ENCODE measurements at places on chromosomes 12 and 14.

DNA sequence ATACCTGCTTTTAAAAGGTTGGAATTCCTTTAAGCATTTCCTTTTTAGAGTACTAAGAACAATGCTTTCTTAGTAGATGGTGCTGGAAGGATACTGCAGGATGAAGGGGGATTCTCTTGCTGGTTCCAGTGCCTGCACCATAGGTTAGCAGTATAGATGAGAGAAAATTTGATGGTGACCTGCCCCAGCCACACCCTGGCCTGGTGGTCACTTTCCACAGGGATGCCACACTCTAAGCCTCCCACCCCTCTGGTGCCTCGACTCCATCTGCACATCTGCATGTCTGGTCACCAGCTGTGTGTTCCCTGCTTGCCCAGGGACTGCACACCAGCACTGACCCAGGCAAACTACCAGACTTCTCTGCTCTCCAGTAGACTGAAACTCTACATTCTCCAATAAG lies 19.1 kb downstream of the SLC2A3 start:
- H3K4me1 ChIP-seq: no peaks in the 10 kb centered on the region
- no peaks in the 10 kb centered on the region for H3K27me3 ChIP-seq
- no peak overlapping the region for H3K27ac ChIP-seq
- DNase-seq: no peak

DNA sequence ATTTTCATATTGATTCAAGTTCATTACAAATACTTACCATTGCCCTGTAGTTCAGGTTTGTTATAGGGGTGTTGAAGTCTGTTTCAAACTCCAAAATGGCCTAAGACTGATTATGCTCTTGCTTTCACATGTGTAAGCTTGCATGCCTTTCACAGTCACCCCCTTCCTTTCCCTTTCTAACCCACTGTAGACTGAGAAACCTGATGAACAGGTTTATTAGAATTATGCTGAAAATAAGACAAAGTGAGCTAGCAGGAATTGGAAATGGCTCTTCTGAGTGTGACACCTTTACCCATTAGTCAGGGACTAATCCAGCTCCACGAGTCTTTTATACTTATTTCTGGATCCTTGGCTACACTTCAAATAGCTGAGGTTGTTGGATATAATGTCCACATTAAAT lies 38.9 kb downstream of the FBXO33 start:
- peaks cover 11% of the 10 kb centered on the region for H3K36me3 ChIP-seq
- no peak overlapping the region for H3K4me3 ChIP-seq
- DNase-seq: no peak
- H3K27me3 ChIP-seq: no peaks in the 10 kb centered on the region
- H3K27ac ChIP-seq: no peak overlapping the region

DNA sequence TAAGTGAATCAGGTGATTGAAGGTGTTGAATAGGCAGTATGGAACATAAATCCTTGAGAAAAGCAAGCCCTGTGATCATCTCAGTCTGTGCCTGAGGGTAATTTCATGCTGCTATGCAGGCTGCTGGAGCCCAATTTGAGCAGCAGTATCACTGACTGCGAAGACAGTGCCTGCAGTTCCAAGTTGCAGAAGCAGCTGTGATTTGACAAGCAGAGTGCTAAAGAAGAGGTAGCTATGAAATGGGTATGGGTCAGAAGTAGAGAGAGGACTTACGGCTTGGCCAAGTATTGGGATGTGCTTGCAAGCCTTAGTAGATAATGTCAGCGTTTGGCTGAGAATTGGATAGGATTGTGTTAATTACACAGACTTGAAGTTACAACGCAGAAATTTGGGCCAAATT lies 22.5 kb downstream of the PIK3C2G start:
- H3K36me3 ChIP-seq: no peaks in the 10 kb centered on the region
- DNase-seq: no peak
- no peaks in the 10 kb centered on the region for H3K27me3 ChIP-seq
- H3K27ac ChIP-seq: no peak overlapping the region

- no peaks in the 10 kb centered on the region for H3K4me1 ChIP-seq
- no peak overlapping the region for H3K27ac ChIP-seq
- H3K36me3 ChIP-seq: no peaks in the 10 kb centered on the region
- no peak for DNase-seq
- no peak overlapping the region for H3K4me3 ChIP-seq
Measured at GRCh38 chr12:13986031-13986430, 4.6 kb upstream of the GRIN2B start.

GRCh38 chr12:31531893-31532292 lies 59.0 kb downstream of the DENND5B start:
- no peaks in the 10 kb centered on the region for H3K27me3 ChIP-seq
- H3K4me1 ChIP-seq: no peaks in the 10 kb centered on the region
- no peak overlapping the region for H3K27ac ChIP-seq
- H3K36me3 ChIP-seq: no peaks in the 10 kb centered on the region
- H3K4me3 ChIP-seq: no peak overlapping the region
- DNase-seq: no peak

DNA sequence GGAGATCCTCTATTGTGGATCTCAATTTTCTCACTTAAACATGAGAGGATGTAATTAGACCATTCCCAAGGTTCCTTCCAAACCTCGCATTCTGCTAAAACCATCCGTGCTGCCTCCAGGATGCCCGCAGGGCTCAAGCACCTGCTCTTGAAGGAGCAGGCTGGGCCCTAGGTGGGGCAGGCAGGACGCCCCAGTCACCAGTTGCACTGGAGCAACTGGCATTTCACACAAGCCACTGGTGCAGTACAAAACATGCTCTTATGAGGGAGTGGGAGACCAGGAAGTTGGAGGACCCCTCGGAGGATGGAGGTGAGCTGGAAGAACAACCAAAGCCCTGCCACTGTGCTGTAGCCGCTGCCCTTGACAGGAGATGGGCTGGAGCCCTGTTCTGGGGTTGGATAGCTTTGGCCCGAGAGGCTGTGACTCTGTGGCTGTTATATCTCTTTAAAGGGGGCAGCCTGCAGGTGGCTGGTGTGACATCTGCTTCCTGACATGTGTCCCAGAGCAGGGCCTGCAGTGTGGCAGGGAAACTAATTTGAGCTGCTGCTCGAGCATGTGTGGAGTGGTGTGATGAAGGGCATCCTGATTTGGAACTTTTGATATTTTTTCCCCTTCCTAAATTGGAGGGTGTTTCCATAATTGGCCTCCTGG lies 122.2 kb downstream of the CRACR2A start:
- no peak overlapping the region for H3K4me3 ChIP-seq
- H3K27ac ChIP-seq: no peak overlapping the region
- no peaks in the 10 kb centered on the region for H3K4me1 ChIP-seq
- DNase-seq: no peak
- no peaks in the 10 kb centered on the region for H3K27me3 ChIP-seq

- H3K27ac ChIP-seq: peak overlapping the region; percentile 63
- no peaks in the 10 kb centered on the region for H3K36me3 ChIP-seq
- DNase-seq: peak; percentile 68
- peaks cover 33% of the 10 kb centered on the region for H3K4me1 ChIP-seq
Measured at GRCh38 chr12:90235642-90236041, 527.0 kb upstream of the ATP2B1 start.

DNA sequence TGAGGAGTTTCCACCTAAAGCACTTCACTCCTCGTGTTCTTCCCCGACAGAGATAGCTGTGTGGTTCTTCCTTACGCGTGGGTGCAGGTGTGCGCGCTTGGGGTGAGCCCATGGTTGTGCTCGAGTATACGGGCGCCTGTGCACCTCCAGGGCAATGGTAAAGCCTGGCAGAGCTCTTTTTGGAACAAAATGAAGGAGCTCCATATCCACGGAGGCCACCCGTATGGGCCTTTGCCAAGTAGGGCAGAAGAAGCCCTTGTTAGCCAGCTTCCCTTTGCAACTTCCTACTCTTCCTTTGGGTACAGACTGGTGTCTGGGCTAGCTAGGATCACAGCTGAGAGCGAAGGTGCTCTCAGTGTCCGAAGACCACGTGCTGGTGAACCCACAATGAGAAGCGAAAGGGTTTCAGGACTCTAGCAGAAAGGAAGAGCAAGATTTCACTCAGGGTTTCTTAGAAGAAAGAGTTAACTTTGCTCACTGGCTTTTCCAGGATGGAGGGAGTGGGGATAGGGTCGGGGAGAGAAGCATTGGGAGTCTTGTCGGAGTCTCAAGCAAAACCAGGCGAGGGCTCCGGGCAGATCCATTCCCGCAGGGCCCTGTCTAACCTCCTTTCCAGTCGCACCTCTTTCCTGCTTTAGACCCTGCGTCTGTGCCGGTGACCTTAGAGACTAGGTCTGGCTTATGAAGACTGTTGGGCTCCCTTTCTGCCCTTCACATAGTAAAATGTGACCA lies 960 bp upstream of the LRFN5 start:
- no peak overlapping the region for H3K4me3 ChIP-seq
- no peak overlapping the region for H3K27ac ChIP-seq
- H3K4me1 ChIP-seq: no peaks in the 10 kb centered on the region

GRCh38 chr14:41549821-41550607 lies 56.7 kb upstream of the LRFN5 start:
- H3K36me3 ChIP-seq: no peaks in the 10 kb centered on the region
- no peak overlapping the region for H3K27ac ChIP-seq
- H3K4me3 ChIP-seq: no peak overlapping the region
- peaks cover 10% of the 10 kb centered on the region for H3K4me1 ChIP-seq
- no peak for DNase-seq

GRCh38 chr12:67752226-67752732 lies 103.7 kb downstream of the DYRK2 start:
- H3K36me3 ChIP-seq: no peaks in the 10 kb centered on the region
- H3K27ac ChIP-seq: no peak overlapping the region
- peaks cover 12% of the 10 kb centered on the region for H3K4me1 ChIP-seq
- H3K27me3 ChIP-seq: no peaks in the 10 kb centered on the region
- no peak overlapping the region for H3K4me3 ChIP-seq

DNA sequence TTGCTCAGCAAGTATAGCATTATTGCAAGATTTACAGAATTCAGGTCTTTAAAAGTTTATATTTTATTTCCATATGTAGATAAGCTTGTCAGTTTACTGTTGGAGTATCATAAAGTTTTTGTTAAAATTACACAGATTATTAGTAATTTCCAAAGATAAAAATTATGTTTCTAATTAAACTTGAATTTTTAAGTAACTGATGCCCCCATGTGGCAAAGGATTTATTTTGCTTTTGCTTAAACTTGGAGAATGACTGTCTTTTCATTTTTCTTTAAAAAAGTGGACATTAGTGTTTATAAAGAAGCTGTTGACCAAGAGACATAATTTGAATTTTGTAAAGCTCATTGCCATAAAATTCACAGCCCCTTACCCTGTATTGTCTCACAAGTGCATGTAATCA lies 45.8 kb downstream of the ETNK1 start:
- H3K4me3 ChIP-seq: no peak overlapping the region
- H3K27me3 ChIP-seq: no peaks in the 10 kb centered on the region
- H3K27ac ChIP-seq: no peak overlapping the region
- peaks cover 4% of the 10 kb centered on the region for H3K36me3 ChIP-seq

DNA sequence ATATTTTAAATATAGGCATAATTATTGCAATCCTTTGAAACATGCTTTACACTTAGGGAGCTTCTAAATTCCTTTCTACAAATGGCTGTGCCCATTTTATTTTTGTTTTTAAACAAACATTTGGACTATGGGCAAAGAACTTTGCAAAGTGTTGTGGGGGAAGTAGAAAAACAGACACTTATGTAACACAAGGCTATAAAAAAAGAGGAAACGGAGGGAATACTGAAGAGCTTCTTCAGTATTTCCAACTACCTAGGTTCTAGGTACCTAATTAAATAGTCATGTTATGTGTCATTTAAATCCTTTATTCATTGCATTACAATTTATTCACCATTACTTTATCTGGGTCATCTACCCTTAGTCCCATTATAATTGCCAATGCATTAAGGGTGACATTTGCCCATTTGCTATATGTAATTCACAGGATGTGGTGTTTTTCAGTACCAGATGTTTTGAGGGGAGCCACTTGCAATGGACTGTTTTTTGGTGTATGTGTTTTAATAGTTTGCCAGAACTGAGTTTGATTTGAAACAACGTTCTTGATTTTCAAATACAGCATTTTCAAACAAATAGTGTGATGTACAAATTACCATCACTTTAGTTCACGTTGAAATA lies 1.5 kb upstream of the MSRB3 start:
- peaks cover 8% of the 10 kb centered on the region for H3K4me1 ChIP-seq
- no peaks in the 10 kb centered on the region for H3K36me3 ChIP-seq
- no peak overlapping the region for H3K4me3 ChIP-seq
- no peak for DNase-seq

DNA sequence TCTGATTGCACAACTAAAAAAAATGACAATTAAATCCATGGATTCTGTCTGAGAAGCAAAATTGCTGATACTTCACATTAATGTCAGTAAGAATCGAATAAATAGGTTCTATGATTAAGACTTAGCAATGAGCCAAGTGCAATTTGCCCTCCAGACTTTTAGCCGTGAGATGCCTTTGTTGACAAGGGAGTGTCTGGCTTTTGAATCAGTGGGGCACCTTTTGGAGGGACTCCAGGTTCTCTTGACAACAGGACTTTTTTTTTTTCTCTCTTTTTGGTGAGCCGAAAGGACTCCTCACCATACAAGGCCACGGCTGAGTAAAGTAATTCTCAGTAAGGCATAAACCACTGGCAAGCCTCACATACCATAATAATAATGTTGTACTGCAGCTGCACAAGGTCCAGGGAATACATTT lies 4.7 kb upstream of the MDM1 start:
- no peak overlapping the region for H3K4me3 ChIP-seq
- peak overlapping the region; percentile 4 for H3K27ac ChIP-seq
- no peak for DNase-seq
- H3K36me3 ChIP-seq: no peaks in the 10 kb centered on the region
- H3K27me3 ChIP-seq: no peaks in the 10 kb centered on the region
- H3K4me1 ChIP-seq: peaks cover 20% of the 10 kb centered on the region

DNA sequence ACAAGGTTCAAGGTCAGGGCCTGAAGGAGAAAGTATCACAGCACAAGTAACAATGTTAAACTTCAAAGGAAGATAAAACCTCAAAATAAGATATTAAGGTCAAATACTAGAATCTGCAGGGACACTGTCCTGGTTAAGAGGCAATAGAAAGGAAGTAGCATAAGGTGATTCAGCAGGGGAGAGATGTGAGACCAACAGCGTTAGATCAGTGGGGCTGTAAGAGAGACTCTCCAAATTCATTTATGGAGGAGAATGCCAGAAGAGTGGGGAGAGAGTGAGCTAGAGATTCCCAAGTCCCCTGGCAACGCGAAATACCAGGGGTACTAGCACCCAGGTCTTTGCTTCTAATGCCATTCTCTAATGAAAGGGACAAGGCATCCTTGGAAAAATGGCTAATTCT lies 610.9 kb downstream of the DIO2 start:
- H3K36me3 ChIP-seq: no peaks in the 10 kb centered on the region
- H3K27ac ChIP-seq: no peak overlapping the region
- H3K27me3 ChIP-seq: no peaks in the 10 kb centered on the region
- H3K4me3 ChIP-seq: no peak overlapping the region
- no peak for DNase-seq

DNA sequence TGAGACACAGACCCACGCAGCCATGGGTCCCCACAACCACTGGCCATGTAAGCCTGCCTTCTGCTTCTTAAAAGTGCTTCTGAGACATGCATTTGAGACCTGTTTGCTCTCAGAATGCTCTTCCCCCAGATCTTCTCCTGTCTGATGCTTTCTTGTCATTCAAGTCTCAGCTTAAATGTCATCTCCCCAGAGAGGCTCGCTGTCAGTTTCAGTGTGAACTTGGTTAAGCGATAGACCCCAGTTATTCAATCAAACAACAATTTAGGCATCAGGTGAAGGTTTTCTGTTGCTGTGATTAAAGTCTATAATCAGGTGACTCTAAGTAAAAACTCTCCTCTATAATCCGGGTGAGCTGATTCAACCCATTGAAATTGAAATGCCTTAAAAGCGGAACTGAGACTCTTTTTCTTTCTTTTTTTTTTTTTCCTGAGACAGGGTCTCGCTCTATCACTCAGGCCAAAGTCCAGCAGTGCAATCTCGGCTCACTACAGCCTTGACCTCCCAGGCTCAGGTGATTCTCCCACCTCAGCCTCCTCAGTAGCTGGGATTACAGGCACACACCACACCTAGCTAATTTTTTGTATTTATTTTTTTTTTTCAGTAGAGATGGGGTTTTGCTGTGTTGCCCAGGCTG lies 123.4 kb downstream of the KSR2 start:
- no peak overlapping the region for H3K27ac ChIP-seq
- DNase-seq: no peak
- H3K4me3 ChIP-seq: no peak overlapping the region
- no peaks in the 10 kb centered on the region for H3K27me3 ChIP-seq
